ENCODE measurements at places on chromosomes 6 and 20.

GRCh38 chr20:25139029-25139705 is 56.3 kb upstream of the ENTPD6 start:
- peak; percentile 22 for DNase-seq

DNA sequence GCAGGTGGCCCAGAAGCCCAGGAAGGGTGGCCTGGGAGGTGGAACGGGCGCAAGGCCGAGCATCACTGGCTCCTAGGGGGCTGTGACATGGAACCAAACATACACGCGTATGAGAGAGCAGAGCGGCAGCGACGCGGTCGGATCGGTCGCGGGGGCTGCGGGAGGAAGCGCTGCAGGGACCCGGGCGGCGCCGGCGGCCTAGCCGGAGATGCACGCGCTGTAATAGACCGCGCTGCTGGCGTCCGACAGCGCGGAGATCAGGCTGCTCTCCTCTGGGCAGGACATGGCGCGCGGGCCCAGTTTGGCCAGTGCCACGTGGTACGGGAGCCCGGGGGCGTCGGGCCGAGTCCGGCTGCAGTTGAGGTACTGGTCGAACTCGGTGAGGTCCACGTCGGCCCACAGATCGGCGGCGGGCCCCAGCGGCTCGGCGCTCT is 1.5 kb downstream of the SOX18 start:
- DNase-seq = no peak

- DNase-seq = no peak
Observed at GRCh38 chr6:94217836-94218235, 798.5 kb upstream of the EPHA7 start.

- DNase-seq = no peak
Observed at GRCh38 chr20:38779247-38780097, 26.0 kb upstream of the PPP1R16B start.

DNA sequence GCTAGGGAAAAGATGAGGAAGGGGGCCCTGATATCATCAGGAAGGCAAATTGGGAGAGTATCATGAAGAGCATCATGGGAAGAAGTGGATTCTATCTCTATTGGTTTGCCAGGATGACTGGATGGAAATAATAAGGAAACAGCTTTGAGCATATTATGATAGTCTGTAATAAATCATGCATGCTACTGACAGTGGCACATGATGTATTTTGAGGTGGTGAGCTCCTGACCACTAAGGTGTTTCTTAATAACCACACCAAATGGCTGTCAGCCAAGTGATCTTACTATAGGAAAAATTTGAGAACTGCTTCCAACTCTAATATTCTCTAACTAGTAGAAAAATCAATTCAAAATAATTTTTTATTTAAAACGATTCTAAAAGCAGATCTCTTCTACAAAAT is 548.4 kb upstream of the JAG1 start:
- no peak for DNase-seq

DNA sequence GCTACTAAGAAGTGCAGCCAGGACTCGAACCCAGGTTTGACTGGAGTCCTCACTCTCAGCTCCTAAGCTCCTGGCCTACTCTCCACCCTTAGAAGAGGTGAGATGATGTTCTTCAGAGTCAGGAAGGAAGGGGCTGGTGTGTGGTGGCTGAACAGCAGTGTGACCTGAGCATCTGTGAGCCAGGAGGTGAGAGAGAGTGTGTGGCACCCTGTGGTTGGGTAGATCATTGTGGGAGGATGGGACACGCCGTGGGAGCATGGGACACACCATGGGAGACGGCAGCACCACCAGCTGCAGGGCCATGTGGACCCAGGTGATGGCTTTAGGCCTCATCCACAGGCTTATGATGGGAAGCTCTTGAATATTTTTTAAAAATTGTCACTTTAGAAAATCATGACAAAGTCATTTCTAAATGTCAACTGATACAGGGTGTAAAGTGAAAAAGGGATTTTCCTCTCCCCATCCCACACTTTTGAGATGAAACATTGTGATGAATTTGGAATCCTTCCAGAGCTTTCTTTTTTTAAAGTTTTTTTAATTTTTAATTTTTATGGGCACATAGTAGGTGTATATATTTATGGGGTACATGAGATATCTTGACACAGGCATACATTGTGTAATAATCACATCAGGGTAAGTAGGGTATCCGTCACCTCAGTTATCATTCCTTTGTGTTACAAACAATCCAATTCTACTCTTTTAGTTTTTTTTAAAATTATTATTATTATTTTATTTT is 31.6 kb downstream of the SRC start:
- no peak for DNase-seq

DNA sequence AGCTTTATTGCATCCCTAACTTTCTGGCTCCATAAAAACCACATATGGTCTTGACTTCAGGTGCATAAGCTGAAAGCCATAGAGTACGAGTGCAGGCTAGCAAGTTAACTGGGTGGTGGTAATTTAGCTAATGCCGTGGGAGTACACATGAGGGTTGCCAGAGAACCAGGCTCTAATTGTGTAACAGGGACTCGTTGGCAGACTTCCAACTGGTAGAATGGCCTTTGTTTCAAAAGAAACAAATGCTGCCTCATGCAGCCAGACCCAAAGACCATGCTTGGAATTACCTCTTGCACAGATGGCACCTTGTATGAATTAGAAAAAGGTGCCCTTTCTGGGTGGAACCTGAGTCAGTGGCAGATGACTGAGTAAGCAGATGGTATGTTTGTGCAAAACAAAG is 73.2 kb downstream of the LY86 start:
- peak; percentile 91 for DNase-seq

DNA sequence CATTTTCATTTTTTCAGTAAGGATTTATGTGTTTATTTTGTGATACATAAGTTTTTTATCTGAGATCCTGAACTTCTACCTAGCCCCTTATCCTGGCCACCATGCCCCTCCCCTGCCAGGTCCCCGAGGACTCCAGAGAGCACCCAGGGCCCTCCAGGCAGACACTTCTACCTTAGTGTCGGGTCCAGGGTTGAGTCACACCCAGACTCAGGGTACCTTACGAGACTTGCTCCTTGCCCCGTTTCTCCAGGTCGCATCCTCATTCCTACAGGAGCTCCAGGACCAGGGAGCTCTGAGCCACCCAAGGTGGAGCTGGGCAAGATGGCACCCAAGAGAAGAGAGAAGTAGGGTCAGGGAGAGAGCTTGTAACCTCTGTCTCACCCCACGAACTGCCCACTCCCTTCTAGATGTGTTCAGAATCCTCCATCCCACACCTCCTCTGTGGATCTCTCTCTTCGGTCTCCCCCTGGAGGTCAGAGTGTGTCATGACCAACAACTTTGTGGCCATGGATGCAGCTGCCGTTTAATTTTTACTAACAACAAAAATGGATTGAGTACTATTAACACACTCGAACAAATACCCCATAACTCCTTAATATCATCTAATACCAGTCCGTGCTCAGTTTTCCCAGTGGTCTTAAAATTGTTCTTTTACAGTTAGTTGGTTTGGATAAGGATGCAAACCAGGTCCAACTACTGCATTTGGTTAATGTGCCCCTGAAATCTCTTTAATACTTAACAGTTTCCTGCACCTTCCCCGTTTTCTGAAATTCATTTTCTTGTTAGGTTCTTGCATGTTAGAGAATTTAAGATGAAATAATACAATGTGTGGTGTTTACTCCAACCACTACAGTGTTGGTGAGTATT is 130.6 kb upstream of the INSM1 start:
- peak; percentile 46 for DNase-seq

DNA sequence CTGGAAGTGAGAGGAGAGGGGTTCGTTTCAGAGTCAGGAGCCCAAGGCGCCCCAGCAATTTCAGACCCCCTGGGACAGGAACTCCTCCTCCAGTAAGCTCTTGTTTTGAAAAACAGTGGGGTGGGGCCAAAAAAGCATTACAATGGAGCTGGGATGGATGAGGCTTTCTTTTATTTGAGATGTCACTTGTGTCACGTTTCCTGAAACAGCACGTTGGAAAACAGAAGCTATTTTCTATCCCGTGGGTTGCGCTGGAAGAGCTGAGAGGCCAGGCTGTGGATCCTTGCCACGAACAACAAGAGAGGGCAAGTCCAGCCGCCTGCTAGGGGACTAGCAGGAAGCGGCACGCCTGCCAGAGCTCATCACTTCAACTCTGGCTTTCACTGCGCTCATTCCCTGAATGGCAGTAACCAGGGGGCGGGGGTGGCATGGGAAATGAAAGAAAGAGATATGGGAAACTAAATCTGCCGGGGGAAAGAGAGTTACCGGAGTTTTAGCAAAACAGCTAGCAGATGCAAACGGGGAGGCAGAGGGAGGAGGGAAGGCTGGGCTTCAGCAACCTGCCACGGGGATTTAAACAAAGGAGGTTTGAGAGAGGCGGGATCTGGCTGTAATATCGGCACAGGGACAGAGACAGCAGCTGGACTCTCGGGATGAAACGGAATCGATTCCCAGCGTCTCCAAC is 34.6 kb downstream of the GCNT2 start:
- DNase-seq = peak; percentile 24

DNA sequence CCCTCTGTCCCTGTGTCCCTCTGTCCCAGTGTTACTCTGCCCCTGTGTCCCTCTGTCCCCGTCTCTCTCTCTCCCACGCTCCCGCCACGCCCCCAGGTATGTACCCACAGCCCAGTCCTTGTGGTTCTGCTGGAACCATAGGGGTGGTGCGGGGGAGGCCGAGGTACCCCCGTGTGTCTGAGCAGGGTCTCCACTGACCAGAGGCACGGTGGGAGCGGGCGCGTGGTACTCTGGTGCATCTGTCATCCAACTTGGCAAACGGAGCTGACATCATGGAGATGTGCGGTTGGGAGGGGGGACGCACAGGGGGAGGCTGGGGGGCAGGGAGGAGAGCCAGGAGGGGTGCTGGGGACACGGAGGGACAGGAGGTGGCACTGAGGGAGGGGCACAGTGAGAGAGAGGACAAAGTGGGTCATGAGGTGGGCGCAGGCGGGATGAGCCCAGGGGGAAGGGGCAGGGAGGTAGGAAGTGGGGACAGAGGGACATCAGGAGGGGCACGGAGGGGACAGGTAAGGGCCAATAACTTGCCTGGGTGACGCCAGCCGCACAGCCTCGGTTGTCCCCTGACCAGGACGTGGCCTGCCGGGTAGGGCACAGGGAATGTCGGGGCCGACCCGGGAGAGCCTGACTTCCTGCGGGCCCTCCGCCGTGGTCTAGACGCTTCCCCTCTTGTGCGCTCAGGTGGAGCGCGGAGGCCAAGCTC is 163.6 kb upstream of the PDE10A start:
- DNase-seq = no peak

- peak; percentile 0 for DNase-seq
Observed at GRCh38 chr6:66421570-66421969, 714.5 kb upstream of the EYS start.

DNA sequence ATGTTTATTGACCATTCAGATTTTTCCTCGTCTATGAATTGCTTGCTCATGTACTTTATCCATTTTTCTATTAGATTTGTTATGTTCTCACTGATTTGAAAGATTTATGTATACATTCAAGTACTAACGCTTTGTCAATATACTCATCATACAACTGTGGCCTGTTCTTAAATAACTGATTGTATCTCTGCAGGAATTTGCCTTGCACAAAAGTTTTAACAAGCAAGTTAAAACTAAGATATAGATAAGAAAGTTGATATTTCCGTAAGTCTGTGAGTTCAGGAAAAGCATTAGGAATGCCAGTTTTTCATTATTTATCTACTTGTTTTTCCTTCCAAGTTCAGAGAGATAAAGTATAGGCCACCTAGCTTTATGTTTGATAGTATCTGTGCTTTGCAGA is 95.2 kb downstream of the PDE7B start:
- no peak for DNase-seq

- no peak for DNase-seq
Observed at GRCh38 chr20:9495701-9496100, 18.7 kb upstream of the LAMP5 start.

DNA sequence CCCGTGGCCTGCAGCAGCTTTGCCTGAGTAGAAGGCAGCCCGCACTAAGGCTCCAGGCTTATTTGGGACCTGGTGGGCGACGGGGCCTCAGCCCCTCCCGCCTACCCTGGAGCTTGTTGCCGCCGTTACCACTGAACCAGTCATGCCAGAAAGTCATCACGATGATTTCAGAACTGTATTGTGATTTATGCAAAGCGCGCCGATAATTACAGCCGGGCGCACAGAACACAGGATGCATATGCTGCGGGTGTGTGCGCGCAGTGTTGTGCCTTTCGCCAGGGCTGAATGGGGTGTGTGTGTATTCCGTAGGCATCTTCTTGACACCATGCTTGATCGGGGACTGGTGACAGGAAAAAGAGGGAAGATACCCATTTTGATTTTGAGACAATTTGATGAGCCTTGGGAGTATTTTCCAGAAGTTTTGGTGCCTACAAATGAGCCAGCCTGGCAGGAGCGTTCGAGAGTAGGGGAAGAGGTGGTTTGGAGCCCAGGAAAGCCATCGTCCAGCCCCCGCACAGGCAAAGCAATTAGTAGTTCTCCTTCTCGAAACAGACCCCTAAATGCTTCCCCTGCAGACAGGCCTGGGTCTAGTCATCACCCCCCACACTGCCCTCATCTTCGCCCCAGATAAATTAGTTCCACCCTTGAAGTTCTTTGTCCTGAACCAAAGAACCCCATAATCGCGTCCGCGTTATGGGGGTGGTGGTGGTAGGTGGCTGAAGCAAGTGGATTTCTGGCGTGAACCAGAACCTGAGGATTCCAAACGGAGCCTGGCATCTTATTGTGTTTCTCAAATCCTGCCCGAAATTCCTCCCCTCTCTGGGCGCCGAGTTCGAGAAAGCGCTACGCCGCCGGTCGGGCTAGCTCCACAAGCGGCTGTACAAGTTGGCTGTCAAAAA is 1.9 kb upstream of the NR2E1 start:
- DNase-seq = no peak

- no peak for DNase-seq
Observed at GRCh38 chr6:14544666-14545065, 427.1 kb downstream of the CD83 start.

DNA sequence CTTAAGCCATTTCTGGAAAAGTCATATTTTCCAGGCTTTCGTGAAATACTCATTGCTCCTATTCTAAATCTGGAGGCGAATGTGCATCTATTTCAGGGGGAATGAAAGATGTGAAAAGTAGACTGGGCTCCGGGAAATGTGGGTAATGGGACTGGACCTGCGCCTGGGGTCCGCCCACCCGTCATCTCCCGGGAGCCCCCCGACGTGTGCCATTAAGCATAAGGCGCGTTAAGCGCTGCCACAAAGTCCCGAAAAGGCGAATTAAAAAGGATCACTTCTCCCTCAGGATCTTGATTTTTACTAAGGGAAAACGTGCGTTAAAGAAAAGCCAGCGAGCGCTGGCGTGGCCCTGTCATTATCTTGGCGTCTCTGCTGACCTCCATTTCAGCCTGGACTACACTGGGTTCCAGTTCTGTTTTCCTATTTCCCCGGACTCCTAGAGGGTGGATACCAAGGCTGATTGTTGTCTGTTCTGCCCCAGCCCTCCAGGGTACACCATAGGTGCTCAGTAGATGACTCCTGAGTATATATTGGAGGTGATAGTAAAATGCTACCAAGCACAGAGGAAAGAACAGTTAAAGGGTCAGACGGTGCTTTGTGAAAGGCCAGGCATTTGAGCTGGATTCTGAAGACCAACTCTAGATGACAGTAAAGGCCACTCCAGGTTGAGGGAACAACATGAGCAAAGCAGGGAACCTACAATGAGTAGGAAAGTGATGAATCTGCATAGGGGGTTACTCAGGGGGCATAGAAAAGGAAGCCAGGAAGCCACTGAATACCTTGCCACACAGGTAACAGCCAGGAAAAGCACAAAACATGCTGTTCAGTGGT is 89.2 kb upstream of the ARID1B start:
- DNase-seq = peak; percentile 57

GRCh38 chr6:166633732-166634535 is 6.9 kb upstream of the RPS6KA2 start:
- no peak for DNase-seq
